LHCN-M2 (cell line): ENCODE measurements at places on chromosomes 12 and 14. TPM values are rescaled to one million over a fixed set of nuclear protein-coding genes. Genes with fewer than 3 reads are reported as not detected.
A peak's percentile ranks its signal among the peaks of the same experiment; 100 is the strongest.

KCNH3 gene
- total RNA-seq, result 0.11 TPM in 1 of 2 replicates, not detected in the other

GRCh38 chr12:14850929-14851663 lies 7.8 kb upstream of the ART4 start:
- DNase-seq, result no peak

- DNase-seq, result peak; percentile 51
Observed at GRCh38 chr12:67370979-67371378, 101.8 kb downstream of the CAND1 start.

DNA sequence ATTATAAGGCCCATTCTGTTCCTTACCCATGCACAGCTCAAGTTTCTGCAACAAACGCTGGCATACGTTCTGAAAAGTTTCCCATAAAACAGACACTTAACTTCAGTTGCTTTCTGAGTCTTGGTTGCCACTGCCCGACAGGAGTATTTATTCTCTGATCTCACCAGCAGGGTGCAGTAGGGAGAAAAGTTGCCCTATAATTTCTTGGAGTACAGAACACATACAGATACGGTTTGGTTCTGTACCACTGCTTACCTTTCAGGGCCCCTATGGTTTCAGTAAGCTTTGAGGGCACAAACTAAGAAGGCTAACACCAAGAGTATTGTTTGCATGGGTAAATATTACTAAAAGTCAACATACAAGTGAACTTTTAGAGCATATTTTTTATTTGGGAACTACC lies 77.9 kb downstream of the SPATA7 start:
- no peak for DNase-seq

- peak; percentile 87 for DNase-seq
Observed at GRCh38 chr12:13165617-13166041, 30.9 kb upstream of the EMP1 start.
